Right renal pelvis (tissue), 4 donors: ENCODE measurements at places on chromosomes 13 and 19. TPM values are rescaled to one million over a fixed set of nuclear protein-coding genes. Genes with fewer than 3 reads are reported as not detected.

Gene ZNF585A
- polyA plus RNA-seq = 18.6 TPM

- no peak for DNase-seq
Measured at GRCh38 chr19:42554046-42554575, 25.8 kb upstream of the CEACAM1 start.

Gene NTF4
- polyA plus RNA-seq = 3.0 TPM

DNA sequence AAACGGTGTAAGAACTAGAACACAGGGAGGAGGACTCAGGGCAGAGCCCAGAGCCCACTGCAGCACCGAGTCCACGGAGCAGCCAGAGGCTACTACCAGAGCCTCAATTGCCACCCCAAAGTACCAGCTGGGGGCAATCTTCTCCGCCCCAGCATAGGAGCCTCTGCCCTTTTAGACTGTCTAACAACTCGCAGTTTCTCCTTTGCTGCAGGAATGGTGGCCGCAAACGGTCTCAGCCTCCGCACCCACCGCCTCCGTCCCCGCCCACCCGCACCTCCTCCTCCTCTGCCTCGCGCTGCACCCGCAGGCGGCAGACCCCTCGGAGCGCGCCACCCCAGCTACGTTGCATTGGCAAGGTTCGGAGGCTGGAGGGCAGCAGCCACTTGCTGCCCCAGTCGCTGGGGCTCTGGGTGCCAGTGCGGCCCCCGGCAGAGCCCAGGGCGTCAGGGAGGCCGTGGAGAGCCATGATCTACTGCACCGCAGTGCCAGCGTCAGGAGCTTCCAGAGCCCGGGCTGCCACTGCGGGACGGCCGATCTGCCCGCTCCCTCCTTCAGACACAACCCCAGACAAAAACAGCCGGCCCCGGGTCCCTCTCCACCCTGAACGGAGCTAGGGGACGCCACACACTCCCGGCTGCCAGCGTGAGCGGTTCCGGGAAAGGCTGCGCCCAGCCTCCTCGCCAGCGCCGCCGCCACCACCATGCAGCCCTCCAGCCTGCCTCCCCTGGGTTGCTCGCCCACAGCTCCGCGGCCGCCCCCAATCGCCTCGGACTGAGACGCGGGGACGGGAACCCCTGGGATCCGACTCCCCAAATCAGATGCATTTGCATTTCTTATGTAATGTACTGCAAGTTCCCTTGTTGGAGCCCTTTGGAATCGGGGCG is 1.8 kb downstream of the FGF14 start:
- DNase-seq = no peak

GRCh38 chr13:96646515-96647211 is 347.6 kb downstream of the OXGR1 start:
- DNase-seq = no peak

GRCh38 chr19:6213696-6214641 is 65.8 kb downstream of the MLLT1 start:
- DNase-seq = no peak

Gene CCDC169
- 6.9 TPM for polyA plus RNA-seq

DNA sequence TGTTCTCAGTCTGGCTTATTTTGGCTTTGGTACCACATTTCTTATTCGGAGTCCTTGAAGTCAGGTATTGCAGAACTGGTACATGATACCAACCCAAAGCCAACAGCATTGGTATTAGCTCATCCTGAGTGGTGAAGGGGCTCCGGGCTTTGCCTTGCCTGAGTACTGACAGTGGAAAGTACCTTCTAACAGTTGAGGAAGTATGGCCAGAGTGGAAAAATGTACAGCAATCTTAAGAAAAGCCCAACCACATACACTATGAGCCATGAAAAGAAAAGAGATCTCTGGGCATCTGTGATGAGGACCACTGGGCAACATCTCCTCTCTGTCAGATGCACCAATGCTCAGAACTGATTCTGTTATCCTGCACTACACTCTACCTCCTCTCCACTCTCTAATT is 8.3 kb downstream of the LCP1 start:
- no peak for DNase-seq

GRCh38 chr19:16094360-16095070 is 17.2 kb upstream of the RAB8A start:
- DNase-seq = no peak

- DNase-seq = no peak
Measured at GRCh38 chr19:17496337-17496997, 15.0 kb upstream of the PGLS start.

Gene KCNRG
- polyA plus RNA-seq = 1.6 TPM

Gene LMTK3
- polyA plus RNA-seq = 2.3 TPM

- DNase-seq = no peak
Measured at GRCh38 chr19:45826934-45827333, 11.8 kb upstream of the RSPH6A start.

- DNase-seq = no peak
Measured at GRCh38 chr19:41424335-41425173, 2.6 kb downstream of the B3GNT8 start.

DNA sequence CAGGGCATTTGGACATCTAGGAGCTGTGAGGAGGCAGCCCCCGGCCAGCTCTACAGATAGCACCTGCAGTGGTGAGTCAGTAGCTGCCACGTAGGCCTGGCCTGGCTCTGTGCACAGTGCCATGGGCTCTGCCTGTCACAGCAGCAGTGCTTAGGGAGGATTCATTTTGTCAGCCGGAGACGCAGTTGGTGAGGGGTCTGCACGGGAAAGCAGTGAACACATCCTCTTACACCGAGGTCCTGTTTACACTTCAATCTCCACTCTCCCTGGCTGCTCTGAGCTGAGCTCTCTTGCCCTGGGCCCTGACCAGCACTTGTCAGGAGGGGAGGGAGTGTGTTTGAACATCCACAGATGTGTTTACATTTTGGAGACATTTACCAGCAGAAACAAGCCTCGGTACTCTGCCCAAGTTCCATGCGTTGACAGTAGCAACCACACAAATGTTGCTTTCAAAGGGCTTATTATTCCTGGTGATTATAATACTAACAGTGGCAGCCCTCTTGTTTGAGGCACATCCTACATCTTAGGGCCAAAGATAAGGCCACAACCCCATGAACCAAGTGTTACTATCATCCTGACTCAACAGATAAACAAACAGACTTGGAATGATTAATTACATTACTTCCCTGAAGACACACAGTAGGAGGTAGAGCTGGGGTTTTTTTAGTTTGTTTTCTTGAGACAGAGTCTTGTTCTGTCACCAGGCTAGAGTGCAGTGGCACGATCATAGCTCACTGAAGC is 148.9 kb downstream of the USP12 start:
- DNase-seq = no peak

GRCh38 chr13:85282876-85283275 is 516.3 kb downstream of the SLITRK6 start:
- no peak for DNase-seq

DNA sequence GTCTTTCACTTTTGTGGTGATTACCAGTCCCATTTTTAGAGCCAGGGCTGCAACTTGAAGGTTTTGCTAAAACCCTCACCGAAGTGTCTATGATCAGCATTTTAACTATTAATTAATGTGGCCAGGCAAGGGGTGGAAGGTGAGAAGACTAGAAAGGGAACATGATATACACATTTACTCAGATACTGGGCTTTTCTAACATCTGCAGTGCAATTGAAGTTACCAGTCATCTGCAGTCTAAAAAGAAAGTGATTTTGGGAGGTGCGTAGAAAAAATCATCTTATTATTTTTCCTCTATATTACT is 481 bp downstream of the ALOX5AP start:
- DNase-seq = no peak

Gene IGFL1
- polyA plus RNA-seq = not detected

DNA sequence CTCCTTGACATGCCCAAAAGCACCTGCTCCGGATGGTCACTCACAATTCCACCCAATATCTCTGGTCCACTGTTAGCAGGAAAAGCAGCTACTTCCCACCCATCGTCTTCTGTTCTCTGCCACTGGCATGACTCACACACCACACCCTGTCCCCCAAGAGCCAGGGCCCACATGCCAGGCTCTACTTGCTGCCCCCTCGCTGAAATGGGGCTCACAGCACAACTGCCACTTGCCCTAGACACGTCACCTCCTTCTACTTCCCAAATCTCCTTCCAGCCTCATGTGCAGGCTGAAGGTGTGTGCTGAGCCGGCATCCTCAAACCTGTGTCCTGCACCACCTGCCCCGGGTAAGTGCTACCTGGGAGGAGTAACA is 65.0 kb downstream of the TBC1D4 start:
- DNase-seq = no peak

DNA sequence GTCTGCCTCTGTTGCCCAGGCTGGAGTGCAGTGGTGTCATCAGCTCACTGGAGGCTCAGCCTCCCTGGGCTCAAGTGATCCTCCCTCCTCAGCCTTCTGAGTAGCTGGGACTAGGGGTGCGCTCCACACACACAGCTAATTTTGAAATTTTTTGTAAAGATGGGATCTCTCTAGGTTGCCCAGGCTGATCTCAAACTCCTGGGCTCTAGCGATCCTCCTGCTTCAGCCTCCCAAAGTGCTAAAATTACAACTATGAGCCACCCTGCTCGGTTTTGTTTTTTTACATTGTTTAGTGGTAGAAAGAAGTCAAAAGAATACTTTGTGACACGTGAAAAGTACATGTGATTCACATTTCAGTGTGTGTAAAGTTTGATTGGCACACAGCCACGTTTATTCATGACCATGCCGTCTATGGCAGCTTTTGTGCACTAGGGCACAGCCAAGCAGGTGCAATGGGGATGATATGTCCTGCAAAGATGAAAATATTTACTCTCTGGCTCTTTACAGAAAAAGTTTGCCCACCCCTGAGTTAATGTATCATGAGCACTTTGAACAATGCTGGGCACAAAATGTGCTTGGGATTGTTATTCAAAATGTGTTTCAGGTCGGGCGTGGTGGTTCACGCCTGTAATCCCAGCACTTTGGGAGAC is 16.2 kb upstream of the NFIC start:
- DNase-seq = no peak

DNA sequence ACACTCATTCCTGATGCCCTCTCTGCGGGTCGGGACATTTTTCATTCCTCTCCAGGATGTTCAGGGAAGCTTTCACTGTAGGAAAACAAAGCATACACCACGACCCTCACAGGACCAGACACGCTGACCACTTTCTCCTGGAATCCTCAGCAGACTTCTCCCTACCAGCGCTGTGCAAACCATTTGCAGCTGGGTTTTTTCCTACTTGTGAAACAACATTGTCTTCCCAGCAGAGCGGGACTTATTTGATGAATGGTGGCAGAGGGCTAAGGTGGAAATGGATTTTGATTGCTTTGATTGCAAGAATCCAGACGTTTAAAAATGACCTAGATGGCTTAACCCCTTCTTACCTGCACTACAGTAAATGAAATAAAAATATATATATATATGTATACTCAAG is 265.9 kb downstream of the TBC1D4 start:
- no peak for DNase-seq

GRCh38 chr19:54485851-54486250 is 12.8 kb upstream of the CDC42EP5 start:
- no peak for DNase-seq

Gene FUT2
- polyA plus RNA-seq = 2.1 TPM

DNA sequence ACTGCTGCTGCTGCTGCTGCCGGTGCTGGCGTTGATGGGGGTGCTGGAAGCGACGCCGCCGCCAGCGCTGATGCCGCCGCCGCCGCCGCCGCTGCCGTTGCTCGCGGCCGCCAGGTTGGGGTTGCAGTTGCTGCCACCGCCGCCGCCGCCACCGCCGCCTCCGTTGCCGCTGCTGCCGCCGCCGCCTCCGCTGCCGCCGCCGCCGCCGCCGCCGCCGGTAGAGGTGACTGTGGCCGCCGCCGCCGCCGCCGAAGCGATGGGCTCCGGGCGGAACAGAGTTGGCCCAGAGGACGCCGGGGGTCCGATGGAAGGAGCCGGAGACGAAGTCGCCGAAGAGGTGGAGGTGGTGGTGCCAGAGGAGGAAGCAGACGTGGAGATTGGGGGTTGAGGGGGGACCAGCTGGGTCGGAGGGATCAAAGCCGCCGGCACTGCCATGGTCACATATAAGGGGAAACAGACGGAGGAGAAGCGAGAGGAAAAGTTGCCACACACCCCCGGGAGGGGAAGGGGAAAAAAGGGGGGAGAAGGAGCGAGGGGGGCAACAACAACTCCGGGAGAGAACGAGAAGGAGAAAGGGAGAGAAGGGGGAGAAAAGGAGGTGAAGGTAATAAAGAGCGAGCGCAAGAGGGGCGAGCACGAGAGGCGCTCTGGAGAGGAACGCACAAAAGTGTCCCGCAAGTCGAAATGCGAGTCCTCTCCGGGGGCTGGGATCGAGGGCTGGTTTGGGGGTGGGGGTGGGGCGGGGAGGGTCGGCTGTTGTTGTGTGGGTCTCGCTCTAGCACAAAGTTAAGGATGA is 471 bp downstream of the DACH1 start:
- DNase-seq = no peak

Gene DCT
- polyA plus RNA-seq = 0.27 TPM

DNA sequence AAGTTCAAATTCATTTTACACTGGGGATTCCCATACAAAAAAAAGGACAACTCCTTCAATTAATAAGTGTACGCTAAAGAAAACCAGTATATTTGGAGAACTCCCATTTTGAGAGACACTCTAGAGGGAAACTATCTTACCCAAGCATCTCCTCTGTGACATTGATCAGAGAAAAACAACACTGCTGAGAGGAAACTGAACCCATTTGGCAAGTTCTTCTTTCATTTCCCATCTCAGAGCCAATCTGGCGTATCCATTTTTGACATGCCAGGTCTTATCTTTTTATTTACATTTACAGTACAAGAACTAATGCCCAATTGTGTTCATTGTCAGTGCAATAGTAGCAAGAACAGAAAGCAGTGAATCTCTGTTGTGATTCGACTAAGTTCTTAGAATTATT is 30.1 kb downstream of the LIG4 start:
- DNase-seq = no peak

DNA sequence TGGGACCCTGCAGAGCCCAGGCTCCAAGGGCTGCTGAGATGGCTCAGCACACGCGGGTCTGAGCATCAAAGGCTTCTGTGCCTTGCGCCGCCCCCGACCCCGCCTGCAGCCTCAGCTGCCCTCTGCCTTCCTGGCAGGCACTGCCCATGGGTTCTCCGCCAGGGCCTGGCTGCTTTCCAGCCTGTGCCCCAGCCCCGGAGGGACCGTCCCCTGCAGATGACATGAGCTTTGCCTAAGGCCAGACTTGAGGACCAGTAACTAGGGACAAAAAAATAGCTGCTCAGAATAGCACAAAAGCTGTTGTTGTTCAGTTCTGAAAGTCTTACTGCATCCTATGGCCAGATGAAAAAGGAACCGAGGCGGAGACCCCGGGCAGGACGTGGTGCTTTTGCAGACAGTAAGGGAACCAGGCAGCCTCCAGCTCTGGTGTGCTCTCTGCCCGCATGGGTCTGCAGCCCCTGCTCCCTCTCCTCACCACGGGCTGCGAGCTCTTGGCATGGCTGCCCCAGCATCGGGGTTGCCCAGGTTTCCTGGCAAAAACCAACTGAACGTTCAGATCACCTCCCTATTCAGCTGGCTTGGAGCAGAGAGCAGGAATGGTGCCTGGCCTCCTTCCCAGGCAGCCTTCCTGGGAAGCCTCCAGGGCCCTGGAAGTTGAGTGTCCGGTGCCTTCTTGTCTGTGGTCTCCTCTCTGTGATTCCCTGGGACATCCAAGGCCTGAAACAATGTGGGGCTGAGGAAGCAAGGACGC is 12.5 kb upstream of the CFAP97D2 start:
- DNase-seq = no peak
